ENCODE measurements at places on chromosomes 3 and 15.

- DNase-seq: peak; percentile 84
These were observed 4.3 kb downstream of the SLCO3A1 start for GRCh38 chr15:91857772-91858171.

GRCh38 chr3:188421836-188422540 is 268.0 kb downstream of the LPP start:
- peak; percentile 32 for DNase-seq

- DNase-seq: no peak
These were observed 88.5 kb upstream of the LRRFIP2 start for GRCh38 chr3:37262816-37263393.

DNA sequence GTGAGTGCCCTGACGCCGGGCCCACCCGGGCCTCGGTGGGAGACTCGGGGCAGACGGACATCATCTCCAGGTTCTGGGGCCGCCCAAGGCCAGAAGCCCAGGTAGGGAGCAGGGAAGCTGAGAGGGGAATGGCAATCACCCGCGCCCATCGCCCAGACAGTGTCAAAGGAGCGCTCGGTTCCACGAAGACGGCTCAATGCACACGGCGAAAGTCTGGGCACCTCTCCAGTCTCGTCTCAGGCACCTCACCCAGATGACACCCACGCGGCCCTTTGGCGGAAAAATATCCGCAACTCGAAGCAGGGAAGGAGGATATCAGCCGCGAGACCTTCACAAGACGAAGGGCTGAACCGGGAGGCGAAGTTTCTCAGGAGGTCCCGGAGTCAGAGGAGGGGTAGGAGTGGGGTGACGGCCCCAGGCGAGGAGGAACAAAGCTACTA is 916 bp downstream of the IL17RD start:
- no peak for DNase-seq

DNA sequence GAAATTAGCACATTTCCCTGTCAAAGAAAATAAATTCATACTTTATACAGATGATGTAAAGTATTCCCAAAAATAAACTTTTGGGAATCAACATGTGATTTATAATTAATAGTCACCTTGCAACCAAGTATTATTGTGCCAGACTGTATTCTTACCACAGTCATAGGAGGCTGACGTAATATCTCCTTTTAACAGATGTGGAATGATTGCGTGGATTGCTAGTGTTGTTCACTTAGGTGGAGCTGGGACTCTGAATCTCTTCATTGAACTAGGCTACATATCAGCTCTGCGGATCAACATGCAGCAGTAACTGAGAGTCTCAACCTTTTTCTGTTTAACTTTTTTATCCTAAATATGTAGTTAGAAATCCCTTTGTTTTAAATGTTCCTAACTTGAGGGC is 37.2 kb downstream of the PXK start:
- DNase-seq: no peak

DNA sequence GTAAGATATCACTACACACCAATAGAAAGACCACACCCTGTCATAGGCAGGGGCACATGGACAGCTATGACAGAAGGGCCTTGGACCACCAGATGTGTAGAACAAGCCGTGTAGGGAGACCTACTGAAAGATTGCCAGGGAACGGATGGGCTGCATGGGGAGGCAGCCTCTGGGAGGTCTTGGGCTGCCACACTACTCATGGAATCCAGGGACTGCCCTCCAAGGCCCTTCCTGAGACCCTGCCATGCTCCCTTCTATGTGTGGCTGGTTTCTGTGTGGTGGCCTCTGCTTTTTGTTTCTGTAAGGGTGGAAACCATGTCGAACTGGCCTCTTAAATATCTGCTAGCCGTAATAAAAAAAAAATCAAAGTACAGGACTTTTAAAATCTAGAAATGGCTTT is 86.9 kb downstream of the OCA2 start:
- DNase-seq: no peak

DNA sequence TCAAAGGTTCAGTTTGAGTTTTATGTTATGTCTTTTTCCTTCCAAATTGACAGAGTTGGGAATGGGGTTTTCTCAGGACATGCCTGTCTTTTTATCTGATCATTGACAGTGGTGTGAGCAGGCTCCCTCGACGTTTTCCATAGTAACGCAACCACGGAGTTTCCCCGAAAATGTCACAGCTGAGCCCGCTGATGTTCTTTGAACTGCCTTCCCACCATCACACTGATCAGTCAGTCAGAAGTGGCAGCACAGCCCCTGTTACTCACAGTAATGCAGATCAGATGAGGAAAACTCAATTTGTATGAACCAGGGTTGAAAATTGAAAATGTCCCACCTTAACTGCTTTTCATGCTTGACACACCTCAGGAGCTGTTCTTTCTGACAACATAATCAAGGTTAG is 210.4 kb downstream of the NECTIN3 start:
- DNase-seq: no peak

DNA sequence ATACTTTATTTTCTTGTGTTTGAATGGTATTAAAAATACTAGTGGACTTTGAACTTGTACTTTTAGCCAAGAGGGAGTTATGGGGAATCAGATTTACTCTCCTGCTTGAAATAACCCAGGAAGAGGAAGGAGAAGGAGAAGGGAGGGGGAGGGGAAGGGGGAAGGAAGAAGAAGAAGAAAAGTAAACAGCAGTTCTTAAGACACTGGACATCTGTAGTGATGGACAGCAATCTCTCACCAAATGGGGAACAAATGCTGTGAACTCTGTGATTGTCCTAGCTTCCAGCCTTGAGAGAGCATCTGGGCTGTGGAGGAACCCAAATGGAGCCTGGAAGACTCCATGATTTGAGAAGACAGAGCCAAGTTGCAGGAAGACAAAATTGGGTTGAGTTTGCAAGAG is 52.0 kb downstream of the VPS8 start:
- DNase-seq: no peak

- DNase-seq: no peak
These were observed 62.7 kb downstream of the PCSK6 start for GRCh38 chr15:101426761-101427333.

DNA sequence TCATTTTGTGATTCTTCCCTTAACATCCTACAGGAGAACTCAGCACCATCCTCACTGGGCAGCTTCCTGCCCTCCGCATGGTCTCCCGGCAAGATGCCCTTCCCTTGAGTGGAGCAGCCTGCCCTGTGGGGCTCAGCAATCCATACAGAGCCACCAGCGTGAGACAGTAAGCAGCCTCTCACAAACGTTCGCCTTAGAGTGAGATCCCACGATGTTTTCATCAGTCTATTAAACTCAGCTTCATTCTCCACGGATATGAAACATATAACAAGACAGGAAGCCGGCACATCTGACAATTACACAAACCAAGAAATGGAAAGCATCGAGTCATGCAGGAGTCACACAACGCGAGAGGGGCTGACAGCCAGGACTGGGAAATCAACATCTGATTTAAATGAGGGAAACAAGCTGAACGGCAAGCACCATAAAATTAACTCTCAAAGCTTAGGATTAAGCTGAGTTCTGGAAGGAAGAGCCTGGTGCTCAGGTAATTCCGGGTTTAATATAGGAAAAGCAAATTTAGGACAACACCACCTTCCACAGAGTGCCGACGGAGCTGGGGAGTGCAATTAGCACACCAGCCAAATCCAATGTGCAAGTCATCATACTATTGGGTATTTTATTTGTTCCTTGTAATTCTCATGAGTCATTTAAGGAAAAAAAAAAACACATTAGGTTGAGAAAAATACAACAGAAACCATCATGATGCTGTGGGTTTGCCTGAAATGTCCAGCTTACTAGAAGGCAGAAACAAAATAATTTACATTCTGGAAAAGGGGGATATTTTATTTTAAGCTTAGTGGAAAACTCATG is 272.0 kb downstream of the OCA2 start:
- no peak for DNase-seq

DNA sequence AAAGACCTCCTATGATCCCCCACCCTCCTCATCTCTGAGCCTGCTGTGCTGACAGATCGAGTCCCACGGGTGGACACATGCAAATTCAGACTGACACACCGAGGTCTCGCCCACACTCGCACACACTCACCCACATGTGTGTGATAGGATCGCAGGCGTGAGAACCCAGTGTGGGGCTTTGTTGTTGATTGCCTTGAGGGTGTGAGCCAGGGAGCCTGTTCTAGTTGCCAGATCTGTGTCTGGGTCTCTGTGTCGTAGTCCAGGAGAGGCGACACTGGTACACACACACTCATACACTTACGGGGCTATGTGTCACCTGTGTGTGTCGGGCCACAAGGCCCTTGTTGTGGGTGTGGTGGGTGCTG is 2.0 kb downstream of the EPHB3 start:
- DNase-seq: no peak

- DNase-seq: no peak
These were observed 85.0 kb upstream of the P3H2 start for GRCh38 chr3:190205739-190206138.

- DNase-seq: no peak
These were observed 17.0 kb downstream of the TOPBP1 start for GRCh38 chr3:133644768-133645167.

GRCh38 chr3:83902787-83903533 is 1055.8 kb upstream of the CADM2 start:
- DNase-seq: no peak

DNA sequence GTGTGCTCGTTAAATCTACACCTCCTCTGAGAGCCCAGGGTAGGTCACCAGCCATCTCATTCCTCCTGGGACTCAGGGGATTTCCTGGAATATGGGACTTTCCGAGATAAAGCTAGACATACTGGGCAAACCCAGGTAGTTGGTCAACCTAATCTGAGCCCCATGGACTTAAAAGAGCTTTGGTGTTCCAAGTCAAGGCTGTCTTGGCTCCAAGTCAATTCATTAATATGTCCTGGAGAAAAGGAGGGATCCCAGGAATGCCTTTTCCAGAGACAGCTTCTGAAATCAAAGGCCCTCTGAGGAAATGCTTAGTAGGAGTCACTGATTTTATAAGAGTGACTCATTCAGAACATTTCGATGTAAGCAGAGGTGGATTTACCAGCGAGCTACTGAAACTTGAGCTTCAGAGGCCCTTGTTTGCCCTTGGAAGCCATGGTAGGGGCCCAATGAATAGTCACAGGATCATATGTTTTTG is 137.3 kb upstream of the UBE2E1 start:
- no peak for DNase-seq

GRCh38 chr3:58572013-58572633 is 5.1 kb downstream of the FAM107A start:
- DNase-seq: no peak
